Stimulated activated naive CD4-positive, alpha-beta T cell (primary cell): ENCODE measurements at places on chromosomes 13 and 19.
A peak's percentile ranks its signal among the peaks of the same experiment; 100 is the strongest.

GRCh38 chr13:69633044-69633443, 474.6 kb upstream of the ATXN8OS start:
- DNase-seq, result no peak

- DNase-seq, result no peak
These were observed 117.0 kb upstream of the POSTN start for GRCh38 chr13:37715606-37716015.

GRCh38 chr13:112968910-112969691, at the start of gene MCF2L:
TSS of gene MCF2L (plus strand) at chr13:112969214. CDS start at chr13:112969380, 166 bp downstream.
- peak; percentile 74 for DNase-seq

GRCh38 chr13:19864746-19865309, 1.4 kb upstream of the ZMYM5 start:
- DNase-seq, result peak; percentile 93

DNA sequence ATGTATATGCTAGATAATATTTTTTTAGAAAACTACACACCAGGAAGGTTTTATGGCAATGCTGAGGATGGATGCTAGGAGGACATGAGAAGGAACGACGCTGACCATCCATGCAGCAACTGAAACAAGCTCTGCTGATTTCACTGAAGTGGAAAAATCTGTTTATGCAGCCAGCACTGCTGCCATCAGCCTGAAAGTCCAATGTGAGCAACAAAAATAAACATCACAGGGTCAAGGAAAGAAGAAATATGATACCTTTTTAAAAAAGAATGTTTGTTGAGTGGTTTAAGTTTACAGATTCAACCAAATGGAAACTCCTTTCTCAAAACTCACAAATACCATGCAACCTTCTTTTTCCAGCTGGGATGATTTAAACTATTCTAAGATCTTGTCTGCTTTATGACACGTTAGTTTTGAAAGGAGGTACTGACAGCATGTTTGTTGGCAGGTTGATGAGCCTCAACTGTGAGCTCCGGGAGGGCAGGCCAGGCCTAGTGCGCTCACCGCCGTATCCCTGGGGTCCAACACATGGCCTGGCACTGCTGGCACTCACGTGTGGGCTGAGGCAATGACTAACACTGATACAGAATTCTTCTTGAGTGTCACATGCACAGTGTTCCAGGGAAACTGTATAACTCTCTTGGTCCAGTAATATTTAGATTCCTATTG, 46.8 kb downstream of the LATS2 start:
- DNase-seq, result no peak

- DNase-seq, result no peak
These were observed 113.3 kb upstream of the KL start for GRCh38 chr13:32902874-32903273.

DNA sequence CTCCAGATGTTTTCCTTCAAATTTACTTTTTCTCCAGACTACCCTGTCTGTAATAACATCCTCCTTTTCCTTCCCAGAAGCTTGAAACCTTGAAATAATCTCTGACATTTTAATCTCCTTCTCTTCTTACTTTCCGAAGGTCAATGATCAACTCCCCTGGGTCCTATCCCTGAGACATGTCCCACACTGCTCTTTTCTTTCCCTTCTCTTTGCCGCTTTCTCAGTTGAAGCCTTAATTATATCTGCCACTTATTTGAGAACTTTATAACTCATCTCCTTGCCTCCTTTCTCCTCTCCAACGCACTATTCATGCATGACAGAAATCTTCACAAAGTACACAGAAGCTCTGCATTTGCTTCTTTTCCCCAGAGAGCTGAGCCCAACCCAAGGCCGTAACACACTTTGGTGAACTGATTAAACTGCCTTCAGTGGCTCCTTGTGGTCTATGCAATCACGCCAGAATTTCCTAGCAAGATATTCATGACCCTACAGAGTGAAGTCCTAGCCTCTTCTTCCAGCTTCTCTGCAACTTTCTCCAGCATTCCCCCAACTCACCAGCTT, 9.2 kb upstream of the WASF3 start:
- DNase-seq, result no peak

GRCh38 chr13:89609318-89609717, 1738.2 kb upstream of the MIR17HG start:
- DNase-seq, result no peak
